ENCODE measurements at places on chromosomes 16 and 17.

GRCh38 chr17:75848523-75849278 is 4.5 kb upstream of the UNC13D start:
- peak; percentile 71 for DNase-seq

DNA sequence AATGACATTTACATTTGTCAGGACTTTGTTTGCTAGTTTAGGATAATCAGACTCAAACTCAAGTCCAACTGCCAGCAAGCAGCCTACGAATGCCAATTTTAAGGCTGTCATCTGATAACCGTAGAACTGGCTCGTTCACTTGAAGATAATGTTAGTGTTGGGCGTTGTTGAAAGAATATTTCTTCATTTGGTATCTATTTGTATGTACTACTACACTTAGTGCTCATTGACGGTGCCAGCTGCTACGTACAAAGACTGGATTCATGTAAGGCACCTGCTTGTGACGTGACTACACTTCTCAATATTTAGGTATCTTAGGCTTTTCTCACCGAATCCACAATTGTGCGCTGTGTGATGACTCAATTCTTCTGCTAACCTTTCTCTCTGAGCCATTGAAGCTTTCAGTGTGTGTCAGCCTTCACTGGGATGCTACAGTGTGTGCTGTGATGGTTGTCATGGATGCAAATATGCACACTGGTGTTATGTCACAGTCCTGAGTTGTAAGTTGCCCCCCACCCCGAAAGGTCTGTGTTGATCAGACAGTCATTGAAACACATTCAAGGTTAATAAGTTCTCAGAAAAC is 5.7 kb downstream of the ATP2C2 start:
- DNase-seq: no peak

DNA sequence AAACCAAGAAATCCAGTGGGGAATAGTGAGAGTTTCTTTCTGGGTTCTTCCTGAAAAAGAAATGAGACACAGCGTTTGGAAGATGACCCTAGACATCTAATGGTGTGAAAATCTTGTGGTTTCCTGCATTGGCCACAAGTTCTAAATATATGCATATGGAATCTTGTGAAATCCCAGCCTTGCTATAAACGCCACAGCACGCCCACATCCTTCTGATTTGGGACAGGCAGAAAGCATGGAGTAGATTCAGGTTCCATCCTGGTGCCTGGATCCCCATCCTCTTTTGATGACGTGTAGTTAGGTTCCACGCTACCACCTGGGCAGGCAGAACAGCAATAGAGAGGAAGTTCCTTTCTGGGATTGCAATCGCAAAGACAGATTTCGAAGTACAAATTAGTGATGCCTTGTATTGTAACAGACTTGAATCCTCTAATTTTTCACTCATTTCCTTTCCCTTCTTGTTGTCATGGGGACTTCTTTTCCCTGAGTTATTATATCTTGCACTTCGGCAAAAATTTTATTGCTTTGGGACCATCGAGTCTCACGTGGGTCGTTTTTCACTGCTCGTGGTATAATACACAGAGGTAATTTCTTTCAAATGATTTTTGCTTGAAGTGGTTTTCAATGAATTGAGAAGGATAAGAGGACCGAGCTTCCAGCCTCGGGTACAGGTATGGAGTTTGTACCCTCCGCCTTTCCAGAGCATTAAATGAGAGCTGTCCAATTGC is 37.6 kb downstream of the HS3ST4 start:
- DNase-seq: no peak

GRCh38 chr16:81517150-81517499 is 72.5 kb downstream of the CMIP start:
- no peak for DNase-seq

- DNase-seq: no peak
Measured at GRCh38 chr16:78706637-78707036, 607.2 kb downstream of the WWOX start.

- DNase-seq: no peak
Measured at GRCh38 chr17:48842746-48843145, 11.9 kb downstream of the CALCOCO2 start.

DNA sequence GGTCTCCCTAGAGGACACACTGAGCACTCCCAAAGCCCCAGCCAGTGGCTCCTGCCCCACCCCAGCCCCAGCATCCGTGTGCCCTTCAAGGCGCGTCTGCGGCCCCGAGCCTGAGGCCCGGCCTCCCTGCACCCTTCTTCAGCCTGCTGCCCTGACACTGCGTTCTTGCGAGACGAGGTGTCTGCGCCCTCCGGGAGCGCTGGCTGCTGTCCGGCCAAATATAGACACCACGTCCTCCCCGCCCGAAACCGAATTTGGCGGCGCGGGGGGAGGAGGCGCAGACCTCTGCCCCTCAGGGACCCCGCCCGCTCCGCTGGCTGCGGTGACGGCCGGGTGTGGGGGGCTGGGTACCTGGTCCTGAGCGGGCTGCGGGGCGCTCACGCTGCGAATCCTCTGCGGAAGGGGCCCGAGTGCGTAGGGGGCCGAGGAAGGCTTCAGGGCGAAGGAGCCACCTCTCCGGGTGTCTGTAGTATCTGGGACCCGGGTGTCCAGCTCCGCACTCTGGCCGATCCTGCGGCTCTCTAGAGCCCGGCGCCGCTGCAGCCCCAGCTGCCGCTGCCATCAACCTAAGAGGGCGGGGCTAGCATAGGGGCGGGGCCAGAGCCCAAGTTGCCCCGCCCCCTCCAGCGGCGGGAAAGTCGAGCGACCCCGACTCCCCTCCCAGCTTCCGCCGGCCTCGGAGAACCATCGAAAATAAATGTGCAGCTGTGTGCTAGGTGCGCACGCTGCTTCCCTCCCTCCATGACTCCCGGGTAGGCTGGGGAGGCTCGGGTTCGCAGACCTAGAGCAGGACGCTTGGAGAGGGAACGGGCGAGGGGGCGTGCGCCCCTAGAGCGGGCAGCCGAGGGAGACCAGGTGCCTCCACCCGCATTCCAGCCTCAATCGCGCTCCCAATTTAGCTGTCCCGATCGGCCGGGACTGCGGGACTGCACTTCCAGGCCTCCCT is at the start of gene CORO6:
TSS of gene CORO6 (minus strand) at position 576 of the 946 bp plus-strand sequence. CDS start 1,491 bp downstream, outside the sequence.
- DNase-seq: peak; percentile 69

GRCh38 chr17:4474093-4474492 is 24.6 kb upstream of the SPNS2 start:
- DNase-seq: no peak

- DNase-seq: peak; percentile 60
Measured at GRCh38 chr17:32519228-32520103, 32.7 kb downstream of the CDK5R1 start.

DNA sequence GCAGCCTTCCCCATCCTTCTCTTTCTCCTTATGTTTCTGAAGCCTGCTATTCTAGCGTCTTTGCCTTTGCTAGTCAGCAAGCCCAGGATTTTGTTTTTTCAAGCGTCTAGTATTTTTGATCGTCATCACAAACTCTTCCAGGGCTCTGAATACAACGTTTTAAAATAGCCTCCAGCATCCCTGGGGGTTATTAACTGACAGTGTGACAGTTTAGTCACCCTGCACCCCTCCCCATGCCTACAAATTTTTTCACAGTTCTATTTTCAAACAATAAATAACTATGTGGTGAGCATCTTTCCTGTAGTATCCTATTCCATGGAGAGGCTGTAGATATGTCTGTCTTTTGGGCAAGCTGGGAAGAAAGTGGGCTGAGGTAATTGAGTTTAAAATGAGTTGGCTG is 280.9 kb downstream of the MAP2K4 start:
- no peak for DNase-seq

- DNase-seq: no peak
Measured at GRCh38 chr16:50248845-50249244, 17.5 kb upstream of the ADCY7 start.
